ENCODE measurements at places on chromosomes 11 and 22. TPM values are rescaled to one million over a fixed set of nuclear protein-coding genes. Genes with fewer than 3 reads are reported as not detected.

RIBC2 gene
- total RNA-seq: 2.2 TPM

DNA sequence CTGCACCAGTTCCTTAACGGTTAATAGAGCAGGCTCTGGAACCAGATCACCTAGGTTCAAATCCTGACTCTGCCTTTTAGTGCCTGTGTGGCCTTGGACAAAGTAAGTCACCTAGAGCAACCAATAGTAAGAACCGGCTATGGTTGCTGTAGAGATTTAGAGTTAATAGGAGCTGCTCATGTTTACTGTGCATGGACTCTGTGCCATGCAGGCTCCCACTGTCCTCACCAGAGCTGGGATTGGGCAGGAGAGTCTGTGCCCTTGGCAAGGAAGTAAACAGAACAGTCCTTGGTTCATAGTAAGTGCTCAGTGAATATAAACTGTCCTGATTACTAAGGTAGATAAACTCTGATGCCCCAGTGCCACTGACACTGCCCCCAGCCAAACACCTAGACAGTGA, 1.4 kb upstream of the TP53I11 start:
- no peak overlapping the region for H3K27ac ChIP-seq
- H3K4me1 ChIP-seq: peaks cover 55% of the 10 kb centered on the region
- no peaks in the 10 kb centered on the region for H3K36me3 ChIP-seq
- DNase-seq: no peak
- H3K4me3 ChIP-seq: no peak overlapping the region
- H3K27me3 ChIP-seq: no peaks in the 10 kb centered on the region

DNA sequence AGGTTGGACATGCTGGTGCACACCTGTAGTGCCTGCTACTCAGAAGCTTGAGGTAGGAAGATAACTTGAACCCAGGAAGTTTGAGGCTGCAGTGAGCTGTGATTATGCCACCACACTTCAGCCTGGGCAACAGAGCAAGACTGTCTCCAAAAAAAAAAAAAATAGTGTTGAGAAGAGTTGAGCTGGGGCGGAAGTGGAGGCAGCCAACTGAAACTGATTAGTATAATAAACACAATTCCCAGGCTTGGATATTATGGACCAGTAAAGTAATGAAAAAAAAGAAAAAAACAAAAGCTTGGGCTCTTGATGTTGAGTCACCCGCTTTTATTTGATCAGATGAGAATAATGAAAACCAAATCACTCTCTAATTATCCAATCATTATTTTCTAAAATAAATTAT, 21.0 kb downstream of the LDLRAD3 start:
- H3K27me3 ChIP-seq: no peaks in the 10 kb centered on the region

METTL15 gene
- 19.8 TPM for total RNA-seq

- peaks cover 18% of the 10 kb centered on the region for H3K4me1 ChIP-seq
- H3K27me3 ChIP-seq: no peaks in the 10 kb centered on the region
- H3K36me3 ChIP-seq: no peaks in the 10 kb centered on the region
- no peak overlapping the region for H3K27ac ChIP-seq
Observed at GRCh38 chr11:78798663-78799062, 224.0 kb upstream of the NARS2 start.
